Hepatocyte (in vitro differentiated cells): ENCODE measurements at places on chromosomes 12 and 14.
A peak's percentile ranks its signal among the peaks of the same experiment; 100 is the strongest.

DNA sequence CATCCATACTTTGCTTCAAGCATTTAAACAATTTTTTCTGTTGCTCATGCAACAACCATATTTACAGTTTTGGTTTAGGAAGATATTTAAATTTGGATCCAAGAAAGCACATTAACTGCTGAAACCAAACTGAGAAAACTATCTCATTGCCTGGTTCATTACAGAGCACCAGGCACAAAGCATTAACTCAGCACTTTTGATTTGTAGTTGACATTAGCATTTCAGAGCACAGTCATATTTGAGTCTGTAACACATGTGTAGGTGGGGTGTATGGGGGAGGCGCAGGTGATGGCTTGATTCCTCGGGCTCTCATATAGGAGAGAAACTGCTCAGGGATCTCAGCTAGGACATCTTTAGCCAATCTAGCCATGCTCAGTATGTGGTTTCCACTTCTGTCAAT lies 251.7 kb downstream of the CPNE8 start:
- no peak for DNase-seq

GRCh38 chr14:55045087-55045486 lies 6.4 kb upstream of the MAPK1IP1L start:
- DNase-seq: no peak

DNA sequence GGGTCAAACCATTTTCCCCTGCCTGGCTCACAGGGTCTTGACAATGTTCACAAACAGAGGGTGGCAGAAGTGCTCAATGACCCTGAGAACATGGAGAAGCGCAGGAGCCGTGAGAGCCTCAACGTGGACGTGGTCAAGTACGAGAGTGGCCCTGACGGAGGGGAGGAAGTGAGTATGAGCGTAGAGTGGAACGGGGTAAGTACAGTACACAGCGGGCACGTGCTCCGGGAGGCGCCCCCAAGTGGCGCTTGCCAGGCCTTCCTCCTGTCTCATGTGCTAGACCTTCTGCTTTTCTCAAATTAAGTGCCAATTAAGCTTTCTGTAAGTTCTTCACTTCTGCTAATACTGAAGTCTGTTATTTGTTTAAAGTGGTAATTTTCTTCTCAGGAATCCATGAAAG lies 35.9 kb downstream of the XRCC3 start:
- DNase-seq: no peak

DNA sequence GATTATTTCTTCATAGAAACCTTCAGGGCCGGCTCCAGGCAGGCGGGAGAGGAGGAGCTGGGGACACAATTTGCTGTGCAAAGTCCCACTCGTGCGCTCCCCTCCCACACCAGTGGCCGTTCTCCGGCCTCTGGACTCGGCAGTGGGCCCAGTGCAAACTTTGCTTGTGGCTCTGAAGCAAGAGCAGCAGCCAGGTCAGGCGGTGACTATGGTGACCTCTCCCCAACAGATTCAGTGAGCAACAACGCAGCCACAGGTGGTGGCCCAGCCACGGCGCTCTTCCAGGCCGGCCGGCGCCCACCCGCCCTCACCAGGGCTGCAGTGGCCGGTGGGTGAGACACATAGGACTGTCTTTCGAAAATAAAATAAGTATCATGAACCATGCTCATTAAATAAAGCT lies 29.5 kb downstream of the VPS37B start:
- no peak for DNase-seq

- no peak for DNase-seq
Observed at GRCh38 chr12:19654650-19655376, 215.5 kb downstream of the AEBP2 start.

- no peak for DNase-seq
Observed at GRCh38 chr14:49950275-49951228, 57.7 kb downstream of the ARF6 start.

DNA sequence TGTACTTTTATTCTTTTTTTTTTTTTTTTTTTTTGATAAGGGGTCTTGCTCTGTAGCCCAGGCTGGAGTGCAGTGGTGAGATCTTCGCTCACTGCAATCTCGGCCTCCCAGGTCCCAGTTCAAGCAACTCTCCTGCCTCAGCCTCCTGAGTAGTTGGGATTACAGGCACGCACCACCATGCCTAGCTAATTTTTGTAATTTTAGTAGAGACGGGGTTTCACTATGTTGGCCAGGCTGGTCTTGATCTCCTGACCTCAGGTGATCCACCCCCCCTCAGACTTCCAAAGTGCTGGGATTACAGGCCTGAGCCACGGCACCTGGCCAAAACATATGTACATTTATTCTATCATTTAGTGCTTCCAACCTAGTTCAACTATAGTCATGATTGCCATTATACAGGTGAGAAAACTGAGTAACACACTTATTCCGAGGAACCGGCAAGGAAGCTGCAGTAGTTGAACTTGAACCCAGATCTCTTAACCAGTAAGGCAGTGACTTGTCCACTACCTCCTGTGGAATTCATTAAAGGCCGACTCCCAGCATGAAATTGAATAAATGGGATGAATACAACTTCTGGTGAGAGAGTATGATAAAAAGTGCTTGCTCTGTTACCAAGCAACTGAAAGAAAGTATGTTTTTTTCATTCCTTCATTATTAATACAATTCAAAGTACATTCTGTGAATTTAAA lies 755 bp upstream of the ATF7IP start:
- DNase-seq: no peak

DNA sequence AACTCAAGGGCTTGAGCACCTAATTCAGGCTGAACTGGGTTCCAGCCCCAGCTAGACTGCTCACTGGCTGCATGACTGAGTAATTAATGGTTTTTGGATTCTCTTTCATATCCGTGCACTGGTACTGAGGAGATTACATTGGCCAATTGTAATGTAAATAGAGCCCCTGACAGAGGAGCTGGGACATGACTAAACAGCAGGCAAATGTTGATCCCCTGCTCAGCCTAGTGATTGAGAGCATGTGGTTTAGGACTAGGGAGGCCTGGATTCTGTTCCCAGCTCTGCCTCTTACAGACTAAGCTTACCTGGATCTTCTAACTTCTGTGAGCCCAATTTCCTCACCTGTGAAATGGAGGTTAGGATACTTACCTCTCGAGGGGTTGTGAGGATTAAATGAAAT lies 204.3 kb downstream of the ESR2 start:
- DNase-seq: no peak

GRCh38 chr12:92860521-92860920 lies 68.6 kb downstream of the EEA1 start:
- no peak for DNase-seq

DNA sequence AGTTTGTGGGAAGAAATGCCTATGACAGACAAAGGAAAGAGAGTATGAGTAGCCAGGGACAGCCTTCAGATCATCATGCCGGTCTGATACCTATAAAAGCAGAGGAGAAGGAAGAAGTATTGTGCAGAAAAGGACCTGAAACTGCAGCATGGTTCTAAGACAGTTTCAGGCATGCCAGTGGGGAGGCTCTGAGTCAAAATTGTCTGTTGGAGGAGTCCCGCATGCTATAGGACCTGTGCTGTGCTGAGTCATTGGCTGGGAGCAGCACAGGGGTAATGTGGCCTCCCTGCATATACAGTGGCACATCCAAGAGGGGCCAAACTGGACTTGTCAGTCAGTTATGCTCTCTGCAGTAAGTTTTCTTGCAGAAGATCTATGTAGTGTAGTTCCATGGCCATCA lies 40.7 kb downstream of the NEUROD4 start:
- no peak for DNase-seq

DNA sequence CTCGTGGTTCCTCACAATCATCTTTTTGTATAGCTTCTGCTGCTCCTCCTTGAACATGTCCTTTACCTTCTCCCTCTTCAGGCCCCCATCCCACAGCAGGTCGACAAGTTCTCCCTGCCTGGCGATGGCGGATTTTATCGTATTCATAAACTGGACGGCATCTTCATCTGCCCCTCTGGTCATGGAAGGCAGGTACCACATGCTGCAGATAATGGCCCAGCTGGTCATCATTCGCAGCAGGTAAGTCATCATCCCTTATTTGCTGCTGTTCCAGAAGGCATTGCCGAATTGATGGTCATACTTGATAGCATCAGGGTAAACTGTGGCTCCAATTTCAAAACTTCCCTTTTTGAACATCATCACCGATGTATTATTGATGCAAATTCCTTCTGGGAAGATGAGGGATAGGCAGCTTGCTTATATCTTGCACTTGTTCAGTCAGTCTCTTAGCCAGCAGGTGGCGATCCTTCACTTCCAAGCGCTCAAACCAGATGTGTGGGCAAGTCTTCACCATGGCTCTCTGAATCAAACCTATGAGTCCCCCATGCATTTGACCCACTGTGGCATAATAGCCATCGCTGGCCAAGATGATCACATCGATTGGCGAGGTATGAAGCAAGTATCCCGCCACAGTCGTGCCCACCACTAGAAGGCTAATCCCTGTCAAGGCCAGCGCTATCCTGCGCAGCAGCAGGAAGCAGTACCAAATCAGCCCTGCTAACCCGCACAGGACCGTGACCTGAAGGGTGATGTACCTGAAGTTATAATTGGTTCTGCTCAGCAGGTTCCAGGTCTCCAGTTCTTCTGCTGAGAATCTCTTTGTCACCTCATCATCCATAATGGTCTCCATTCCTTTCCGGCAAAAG lies 381.5 kb upstream of the STXBP6 start:
- peak; percentile 59 for DNase-seq

DNA sequence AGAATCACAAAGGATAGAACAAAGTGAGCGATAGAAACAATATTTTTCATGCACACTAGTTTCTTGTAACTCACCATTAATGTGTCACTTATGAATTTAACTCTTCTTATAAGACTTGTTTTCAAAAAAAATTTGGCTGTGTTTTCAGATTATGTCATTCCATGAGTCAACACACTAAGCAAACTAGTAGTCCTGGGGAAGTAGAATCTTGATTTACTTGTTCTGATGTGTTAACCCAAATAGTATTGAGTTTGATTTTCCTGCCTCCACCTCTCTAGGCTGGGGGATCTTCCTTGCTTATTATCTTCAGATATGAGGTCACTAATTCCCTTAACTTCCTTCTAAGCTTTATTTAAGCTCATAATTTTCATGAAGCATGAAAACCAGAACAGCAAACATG lies 151.0 kb upstream of the SEL1L start:
- no peak for DNase-seq

- no peak for DNase-seq
Observed at GRCh38 chr12:84397846-84398245, 514.8 kb downstream of the SLC6A15 start.

DNA sequence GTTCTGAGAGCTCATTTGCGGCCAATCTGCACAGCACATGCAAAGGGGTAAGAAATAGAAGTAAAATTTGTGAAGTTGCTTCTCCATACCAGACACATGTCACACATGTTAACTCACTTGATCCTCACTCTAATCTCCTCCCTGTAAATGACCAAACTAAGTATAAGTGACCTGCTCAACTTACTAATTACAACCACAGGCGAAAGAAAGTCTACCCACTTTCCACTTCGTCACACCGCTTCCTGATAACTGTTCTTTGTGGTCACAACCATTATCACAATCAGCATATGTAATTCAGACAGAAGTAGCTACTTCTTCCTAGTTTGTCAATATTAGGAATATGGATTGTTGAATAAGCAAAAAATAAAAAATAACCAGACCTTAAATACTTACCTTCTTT lies 293.7 kb upstream of the CLEC14A start:
- DNase-seq: no peak

DNA sequence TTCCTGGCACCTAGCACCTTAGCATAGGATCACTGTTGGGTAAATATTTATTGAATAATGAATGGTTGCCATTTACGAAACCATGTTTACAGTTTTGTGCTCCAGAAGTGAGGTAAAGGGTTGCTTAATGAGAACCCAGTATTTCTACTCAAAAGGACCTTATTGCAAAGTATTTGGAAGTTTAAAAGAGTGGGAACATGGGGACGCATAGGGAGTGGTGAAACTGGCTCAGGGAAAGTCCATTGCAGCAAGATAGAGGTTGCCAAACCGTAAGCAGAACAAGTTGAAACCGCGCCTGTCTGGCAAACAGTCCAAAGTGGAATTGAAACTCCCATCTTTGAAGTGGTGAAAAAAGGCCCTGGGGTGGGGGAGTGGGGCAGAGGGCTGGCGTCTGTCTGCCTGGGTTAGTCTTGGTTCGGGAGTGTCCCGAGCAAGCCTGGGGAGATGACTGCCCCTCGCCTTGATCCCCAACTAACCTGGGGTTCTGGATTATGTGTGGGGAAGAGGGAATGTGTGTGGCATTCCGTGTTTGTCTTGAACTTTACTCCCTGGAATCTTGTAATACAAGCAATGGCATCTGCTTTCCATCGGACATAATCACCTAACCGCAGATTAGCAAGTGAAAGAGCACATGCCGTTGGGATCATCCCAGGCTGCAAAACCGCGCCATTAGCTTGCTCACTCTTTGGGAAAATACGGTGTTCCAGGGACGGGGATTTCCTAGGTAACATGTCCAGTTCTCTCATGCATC lies 7.2 kb downstream of the ALDH2 start:
- DNase-seq: peak; percentile 76

- no peak for DNase-seq
Observed at GRCh38 chr12:121279071-121279375, 17.5 kb downstream of the CAMKK2 start.
